ENCODE measurements at places on chromosomes 1 and 21.

DNA sequence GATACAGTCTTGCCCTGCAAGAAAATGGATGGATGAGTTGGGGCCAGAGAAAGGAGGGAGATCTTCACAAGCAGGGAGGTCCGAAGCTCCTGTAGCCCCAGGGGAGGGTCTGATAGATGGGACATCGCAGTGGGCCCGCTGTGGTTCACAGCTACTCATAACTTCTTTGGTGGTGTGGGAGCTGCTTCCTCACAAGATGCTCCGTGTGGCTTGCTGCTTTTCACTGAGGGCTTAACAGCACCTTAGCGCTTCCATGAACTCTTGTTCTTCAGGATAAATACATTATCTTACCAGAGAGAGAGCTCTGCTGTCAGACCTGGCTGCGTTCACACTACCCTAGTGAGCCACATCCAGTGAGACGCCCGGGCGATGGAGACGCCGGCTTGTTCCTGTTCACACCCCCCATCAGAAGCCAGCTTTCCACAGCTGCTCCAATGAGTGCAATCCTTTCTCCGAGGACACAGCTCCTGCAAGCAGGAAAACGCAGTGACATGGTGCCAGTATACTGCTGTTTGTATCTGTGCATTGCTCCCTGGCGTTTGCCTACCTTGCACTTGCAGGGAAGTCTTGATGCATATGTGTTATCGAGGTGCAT is 599.8 kb downstream of the AJAP1 start:
- DNase-seq: no peak

GRCh38 chr1:184366997-184367396 is 19.8 kb upstream of the C1orf21 start:
- no peak for DNase-seq

- DNase-seq: peak; percentile 59
Measured at GRCh38 chr1:44696789-44697345, 22.4 kb downstream of the ARMH1 start.

GRCh38 chr1:151472856-151473731 is 13.8 kb upstream of the POGZ start:
- peak; percentile 12 for DNase-seq

GRCh38 chr1:217910791-217911320 is 279.7 kb downstream of the SPATA17 start:
- no peak for DNase-seq

GRCh38 chr1:108880850-108881249 is 4.1 kb downstream of the GPSM2 start:
- DNase-seq: no peak

DNA sequence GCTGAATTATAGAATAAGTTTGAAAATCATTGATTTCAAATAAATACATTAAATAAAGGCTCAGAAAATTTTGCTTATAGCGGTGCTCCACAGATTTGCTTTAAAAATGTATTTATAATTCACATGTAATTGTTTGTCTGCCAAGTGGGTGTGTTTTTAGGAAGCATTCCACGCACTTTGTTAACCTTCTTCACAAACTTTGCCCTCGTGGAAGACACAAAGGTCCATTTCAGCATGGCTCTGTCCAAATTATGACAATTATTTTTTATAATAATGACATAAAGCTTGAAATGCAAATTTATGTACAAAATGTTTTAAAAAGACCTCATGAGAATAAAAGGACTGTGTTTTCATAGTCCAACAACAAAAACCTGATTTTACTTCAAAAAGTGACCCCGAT is 146.1 kb downstream of the GRIK1 start:
- DNase-seq: no peak

DNA sequence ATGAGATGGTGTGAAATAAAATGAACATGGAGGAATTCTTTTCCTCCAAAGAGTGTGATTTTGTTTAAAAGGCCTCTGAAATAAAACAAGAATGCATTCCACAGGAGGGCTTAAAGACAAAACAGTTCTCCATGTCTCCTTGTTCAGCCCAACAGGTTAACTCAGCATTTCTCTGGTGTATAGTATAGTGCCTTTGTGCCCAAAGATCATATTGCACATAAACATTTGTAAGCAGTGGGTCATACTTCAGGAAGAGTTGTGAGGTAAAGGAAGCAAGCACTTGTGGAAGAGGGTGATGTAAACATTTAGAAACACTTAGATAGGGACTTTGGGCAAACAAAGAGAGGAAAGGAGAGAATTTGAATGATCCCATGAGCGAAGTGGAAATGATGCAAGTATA is 433.9 kb downstream of the SIPA1L2 start:
- no peak for DNase-seq
